ENCODE measurements at places on chromosomes 4 and X. TPM values are rescaled to one million over a fixed set of nuclear protein-coding genes. Genes with fewer than 3 reads are reported as not detected.

Gene TRIM61
- 0.53 TPM for total RNA-seq

Gene SLC26A1
- total RNA-seq, result 35.7 TPM

- no peak overlapping the region for H3K4me3 ChIP-seq
- no peaks in the 10 kb centered on the region for H3K4me1 ChIP-seq
- no peaks in the 10 kb centered on the region for H3K36me3 ChIP-seq
- no peak overlapping the region for H3K27ac ChIP-seq
- no peaks in the 10 kb centered on the region for H3K27me3 ChIP-seq
Observed at GRCh38 chrX:154043003-154043763, 23.5 kb upstream of the IRAK1 start.

DNA sequence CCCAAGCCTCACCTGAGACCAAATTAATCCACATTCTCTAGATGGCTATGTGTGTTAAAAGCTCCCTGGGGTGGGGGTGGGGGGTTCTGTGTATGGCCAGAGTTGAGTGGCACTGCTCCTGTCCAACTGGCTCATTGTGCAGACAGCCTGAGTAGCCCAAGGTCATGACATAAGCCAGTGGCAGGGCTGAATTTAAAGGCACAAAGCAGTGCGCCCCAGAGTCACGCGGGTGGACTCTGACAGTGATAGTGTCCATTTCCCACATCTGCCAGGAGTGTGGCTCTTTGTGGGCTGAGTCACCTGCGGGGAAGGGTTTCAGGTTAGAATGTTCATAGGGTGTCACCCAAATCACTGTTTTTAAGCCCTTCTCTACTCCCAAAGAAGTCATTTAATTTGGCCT, 45.4 kb downstream of the SCD5 start:
- no peaks in the 10 kb centered on the region for H3K27me3 ChIP-seq
- H3K4me3 ChIP-seq, result no peak overlapping the region
- H3K4me1 ChIP-seq, result no peaks in the 10 kb centered on the region
- no peak for DNase-seq
- no peak overlapping the region for H3K27ac ChIP-seq

- no peaks in the 10 kb centered on the region for H3K27me3 ChIP-seq
- no peaks in the 10 kb centered on the region for H3K36me3 ChIP-seq
- no peak overlapping the region for H3K27ac ChIP-seq
- no peak overlapping the region for H3K4me3 ChIP-seq
- no peaks in the 10 kb centered on the region for H3K4me1 ChIP-seq
Observed at GRCh38 chr4:44553180-44553579, 98.2 kb downstream of the YIPF7 start.
